ENCODE measurements at places on chromosomes 7 and 10. TPM values are rescaled to one million over a fixed set of nuclear protein-coding genes. Genes with fewer than 3 reads are reported as not detected.

DYDC2 gene
- polyA plus RNA-seq = not detected

COL28A1 gene
- polyA plus RNA-seq = 0.26 TPM

- peak; percentile 69 for DNase-seq
These were observed 64.4 kb upstream of the PDGFA start for GRCh38 chr7:584122-584465.

PDE6C gene
- not detected for polyA plus RNA-seq

DNA sequence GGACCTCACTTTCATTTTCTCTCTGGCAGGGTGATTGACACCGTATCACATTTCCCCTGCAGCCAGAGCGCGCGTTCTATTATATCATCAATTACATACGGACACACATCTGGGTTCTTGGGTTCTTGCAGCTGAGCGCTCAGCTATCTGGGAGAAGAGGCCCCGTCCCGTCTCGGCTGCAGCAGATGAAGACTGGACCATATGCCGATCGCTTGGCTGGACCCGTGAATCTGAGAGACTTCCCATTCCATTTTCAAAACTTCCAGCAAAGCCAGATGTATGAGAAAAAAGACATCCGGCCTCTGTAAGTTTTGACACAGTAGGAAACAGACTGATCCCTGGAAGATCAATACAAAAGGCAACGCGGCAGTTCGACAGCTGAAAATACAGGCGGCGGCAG lies 99.8 kb downstream of the JCAD start:
- DNase-seq = no peak

DNA sequence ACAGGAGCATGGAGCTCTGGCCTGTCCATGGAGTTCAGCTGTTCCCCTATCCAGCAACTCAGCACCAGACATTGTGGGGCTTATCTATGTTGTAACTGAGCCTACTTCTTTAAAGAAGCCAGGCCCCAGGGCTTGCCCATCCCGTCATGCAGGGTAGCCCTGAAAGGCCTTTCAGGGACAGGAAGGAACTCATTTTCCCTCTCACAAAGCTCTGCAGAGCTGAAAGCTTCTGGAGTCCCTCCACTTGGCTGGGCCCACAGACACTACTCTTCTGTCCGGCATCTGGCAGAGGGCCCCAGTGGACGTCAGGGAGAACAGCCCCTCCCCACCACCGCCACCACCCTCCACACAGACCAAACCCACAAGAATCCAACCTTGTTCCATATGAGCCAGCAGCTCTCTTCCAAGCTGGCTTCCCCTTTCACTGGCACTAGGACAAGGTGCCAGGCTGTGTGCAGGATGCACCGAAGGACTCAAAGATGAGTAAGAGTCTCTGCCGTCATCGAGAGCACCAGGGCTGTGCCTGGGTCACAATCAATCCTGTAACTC lies 33.1 kb downstream of the DENND2A start:
- peak; percentile 81 for DNase-seq

Data from aorta (tissue), 5 donors.